Tibial nerve (tissue), 4 donors: ENCODE measurements at places on chromosomes 6 and 20. TPM values are rescaled to one million over a fixed set of nuclear protein-coding genes. Genes with fewer than 3 reads are reported as not detected.
A peak's percentile ranks its signal among the peaks of the same experiment; 100 is the strongest.

The EZR gene
- 83.7 TPM for total RNA-seq

- H3K36me3 ChIP-seq: no peaks in the 10 kb centered on the region
- no peak overlapping the region for H3K4me3 ChIP-seq
- H3K27me3 ChIP-seq: no peaks in the 10 kb centered on the region
- no peak overlapping the region for H3K27ac ChIP-seq
- no peak for DNase-seq
- no peaks in the 10 kb centered on the region for H3K4me1 ChIP-seq
These were observed 7.3 kb downstream of the THEMIS start for GRCh38 chr6:127893541-127893940.

DNA sequence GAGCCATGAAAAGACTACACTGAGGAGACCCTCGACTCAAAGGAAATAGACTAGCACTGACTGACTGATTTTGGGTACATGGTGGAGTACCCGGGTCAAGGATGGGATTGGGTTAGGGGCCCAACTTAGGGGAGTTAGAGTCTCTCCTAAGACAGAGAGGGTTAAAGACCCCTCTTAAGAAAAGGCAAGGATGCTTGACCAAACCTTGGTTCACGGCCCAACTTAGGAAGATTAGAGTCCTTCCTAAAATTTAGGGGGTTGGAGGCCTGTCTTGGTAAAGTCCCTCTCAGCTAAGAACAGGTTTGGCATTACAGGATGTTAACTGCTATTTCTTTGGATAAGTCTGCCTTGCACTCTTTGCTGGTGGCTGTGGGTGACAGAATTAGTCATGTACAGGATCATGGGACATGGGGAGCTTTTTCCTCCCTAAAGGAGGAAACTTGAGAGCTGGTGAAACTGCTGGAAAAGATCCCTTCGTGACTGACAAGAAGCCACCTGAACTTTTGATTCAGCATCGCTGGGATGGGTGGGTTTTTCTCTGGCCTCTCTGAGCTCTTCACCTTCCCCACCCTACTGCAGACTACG, 12.3 kb upstream of the SLC22A16 start:
- no peaks in the 10 kb centered on the region for H3K4me1 ChIP-seq
- no peaks in the 10 kb centered on the region for H3K36me3 ChIP-seq
- H3K27me3 ChIP-seq: no peaks in the 10 kb centered on the region

GRCh38 chr20:22374678-22375590, 209.4 kb downstream of the FOXA2 start:
- DNase-seq: no peak
- H3K4me3 ChIP-seq: no peak overlapping the region
- H3K4me1 ChIP-seq: no peaks in the 10 kb centered on the region
- H3K36me3 ChIP-seq: no peaks in the 10 kb centered on the region

The DOK5 gene
- total RNA-seq: 5.4 TPM

DNA sequence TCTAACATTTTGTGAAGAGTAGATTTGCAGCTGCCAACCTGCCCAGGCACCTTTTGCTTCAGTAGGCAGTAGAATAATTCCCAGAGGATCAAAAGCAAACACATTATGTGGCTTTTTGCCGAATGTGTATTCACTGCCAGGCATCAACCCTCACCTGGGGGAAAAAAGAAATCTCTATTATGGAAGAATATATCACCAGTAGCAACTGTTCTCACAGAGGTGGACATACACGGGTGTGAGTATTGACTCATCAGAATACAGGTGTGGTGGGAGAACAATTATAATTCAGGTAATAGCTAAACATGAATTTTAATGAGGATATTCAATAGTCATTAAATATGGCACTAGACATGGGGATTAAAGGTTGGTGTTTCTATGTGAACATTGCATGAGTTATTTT, 910.7 kb downstream of the TFAP2A start:
- no peaks in the 10 kb centered on the region for H3K4me1 ChIP-seq
- H3K27ac ChIP-seq: no peak overlapping the region
- no peak overlapping the region for H3K4me3 ChIP-seq

- H3K4me1 ChIP-seq: peaks cover 5% of the 10 kb centered on the region
- H3K27me3 ChIP-seq: no peaks in the 10 kb centered on the region
- DNase-seq: no peak
These were observed 39.4 kb downstream of the PDE7B start for GRCh38 chr6:135890876-135891275.

- H3K4me1 ChIP-seq: peaks cover 19% of the 10 kb centered on the region
- H3K27me3 ChIP-seq: no peaks in the 10 kb centered on the region
- no peak for DNase-seq
These were observed 253.2 kb downstream of the PLCB1 start for GRCh38 chr20:8385247-8385646.

GRCh38 chr20:34542439-34542838, 16.1 kb upstream of the MAP1LC3A start:
- no peaks in the 10 kb centered on the region for H3K27me3 ChIP-seq
- H3K4me3 ChIP-seq: no peak overlapping the region
- H3K36me3 ChIP-seq: peaks cover 60% of the 10 kb centered on the region
- H3K4me1 ChIP-seq: no peaks in the 10 kb centered on the region
- H3K27ac ChIP-seq: peak overlapping the region; percentile 6
- DNase-seq: no peak

GRCh38 chr20:53128004-53128403, 155.8 kb downstream of the TSHZ2 start:
- no peaks in the 10 kb centered on the region for H3K4me1 ChIP-seq
- H3K36me3 ChIP-seq: no peaks in the 10 kb centered on the region
- H3K27ac ChIP-seq: no peak overlapping the region
- no peak for DNase-seq
- H3K4me3 ChIP-seq: no peak overlapping the region
- no peaks in the 10 kb centered on the region for H3K27me3 ChIP-seq

The MEI4 gene
- not detected for total RNA-seq

- H3K27me3 ChIP-seq: no peaks in the 10 kb centered on the region
- H3K36me3 ChIP-seq: no peaks in the 10 kb centered on the region
- no peak overlapping the region for H3K4me3 ChIP-seq
- no peak overlapping the region for H3K27ac ChIP-seq
These were observed 269.0 kb downstream of the UST start for GRCh38 chr6:149015535-149016525.

The SLC12A5 gene
- not detected for total RNA-seq

The ADTRP gene
- not detected for total RNA-seq

DNA sequence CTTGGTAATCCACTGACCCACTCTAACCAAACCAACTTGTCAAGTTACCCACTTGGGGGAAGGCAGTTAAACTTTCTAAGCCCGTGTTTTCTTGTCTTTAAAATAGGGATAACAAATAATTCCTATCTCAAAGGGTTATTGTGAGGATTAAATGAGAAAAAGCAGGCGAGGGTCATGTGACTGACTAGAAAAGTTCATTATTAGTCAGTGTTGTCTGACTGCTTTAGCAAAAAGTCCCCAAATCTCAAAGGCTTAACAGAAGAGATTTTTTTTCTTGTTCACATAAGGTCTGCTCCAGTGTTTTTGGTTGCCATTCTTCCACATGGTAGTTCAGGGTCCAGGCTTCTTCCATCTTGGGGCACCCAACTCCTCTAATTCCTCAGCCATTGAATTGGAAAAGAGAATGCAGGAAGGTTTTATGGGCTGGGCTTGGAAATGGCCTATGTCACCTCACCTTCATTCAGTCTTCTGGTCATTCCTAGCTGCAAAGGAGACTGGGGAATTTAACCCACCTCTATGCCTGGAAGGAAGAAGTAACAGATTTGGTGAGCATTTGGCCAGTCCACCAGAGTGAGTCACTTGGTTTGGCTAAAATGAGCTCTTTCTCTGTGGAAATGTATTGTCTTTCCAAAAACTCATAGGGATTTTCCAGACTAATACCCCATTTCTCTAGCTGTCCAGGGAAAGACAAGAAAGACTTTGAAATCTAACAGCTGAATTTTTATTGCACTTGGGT, 77.0 kb downstream of the CAP2 start:
- H3K27ac ChIP-seq: no peak overlapping the region
- no peaks in the 10 kb centered on the region for H3K4me1 ChIP-seq
- no peaks in the 10 kb centered on the region for H3K36me3 ChIP-seq
- DNase-seq: no peak

The SAMD10 gene
- 1.3 TPM for total RNA-seq

- H3K4me1 ChIP-seq: peaks cover 23% of the 10 kb centered on the region
- peaks cover 5% of the 10 kb centered on the region for H3K36me3 ChIP-seq
- peak within 1 kb of the TSS; percentile 82 for H3K4me3 ChIP-seq
These were observed at the start of gene PRRC2A for GRCh38 chr6:31620586-31621319. Gene PRRC2A, plus strand, starts transcription at chr6:31620715. Its CDS starts 2,075 bp downstream, at chr6:31622790.

DNA sequence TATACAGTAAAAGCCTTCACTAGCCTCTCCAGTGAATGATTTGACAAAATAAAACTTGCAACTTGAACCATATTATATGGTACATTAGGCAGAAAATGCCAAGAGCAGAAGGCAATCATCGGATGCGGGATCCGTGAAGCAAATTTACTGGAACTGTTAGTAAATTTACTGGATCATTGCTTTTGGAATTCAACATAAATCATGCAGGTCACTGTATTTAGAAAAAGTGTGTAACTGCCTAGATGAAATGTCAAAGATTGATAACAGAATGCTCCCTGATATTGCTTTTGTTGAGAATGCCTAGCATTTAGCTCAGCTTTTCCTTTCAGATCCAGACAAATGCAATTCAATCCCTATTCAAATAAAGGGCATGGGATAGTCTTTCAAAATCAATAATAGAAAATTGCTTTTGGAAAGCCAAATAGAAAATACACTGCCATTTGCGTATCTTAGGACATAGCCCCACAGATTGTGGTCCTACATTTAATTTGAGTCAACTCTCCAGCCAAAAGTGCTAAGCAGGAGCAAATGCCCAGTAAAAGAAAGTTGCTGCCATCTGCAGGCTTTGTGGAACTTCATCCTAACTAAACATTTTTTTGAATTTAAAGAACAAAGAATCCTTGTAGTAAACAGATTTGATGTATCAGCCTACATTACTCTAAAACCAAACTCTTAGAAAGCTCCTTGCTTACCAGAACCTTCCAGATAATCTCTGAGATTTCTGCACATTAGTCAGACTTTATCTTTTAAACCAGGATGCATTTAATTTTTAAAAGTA, 109.5 kb upstream of the HSF2 start:
- DNase-seq: no peak
- H3K4me3 ChIP-seq: no peak overlapping the region
- no peaks in the 10 kb centered on the region for H3K4me1 ChIP-seq
- H3K36me3 ChIP-seq: no peaks in the 10 kb centered on the region
- no peak overlapping the region for H3K27ac ChIP-seq

GRCh38 chr6:123550052-123550617, 86.6 kb downstream of the TRDN start:
- H3K27ac ChIP-seq: no peak overlapping the region
- no peaks in the 10 kb centered on the region for H3K36me3 ChIP-seq
- no peaks in the 10 kb centered on the region for H3K27me3 ChIP-seq
- H3K4me3 ChIP-seq: no peak overlapping the region
- no peaks in the 10 kb centered on the region for H3K4me1 ChIP-seq

- H3K36me3 ChIP-seq: no peaks in the 10 kb centered on the region
- H3K27ac ChIP-seq: no peak overlapping the region
- H3K4me3 ChIP-seq: no peak overlapping the region
- H3K27me3 ChIP-seq: no peaks in the 10 kb centered on the region
- H3K4me1 ChIP-seq: no peaks in the 10 kb centered on the region
These were observed 57.6 kb downstream of the TENT5A start for GRCh38 chr6:81694855-81695254.

The HLA-DQB1 gene
- total RNA-seq: 0.90 TPM

GRCh38 chr6:47096211-47096895, 54.2 kb upstream of the ADGRF1 start:
- H3K36me3 ChIP-seq: no peaks in the 10 kb centered on the region
- H3K4me3 ChIP-seq: no peak overlapping the region
- H3K27me3 ChIP-seq: no peaks in the 10 kb centered on the region
- DNase-seq: no peak

The HINT3 gene
- total RNA-seq: 20.1 TPM

The FAM184A gene
- total RNA-seq: 10.9 TPM

GRCh38 chr6:157755032-157755745, 67.9 kb upstream of the SNX9 start:
- peak overlapping the region; percentile 55 for H3K27ac ChIP-seq
- no peaks in the 10 kb centered on the region for H3K36me3 ChIP-seq
- peaks cover 20% of the 10 kb centered on the region for H3K4me1 ChIP-seq
- no peaks in the 10 kb centered on the region for H3K27me3 ChIP-seq
- no peak for DNase-seq

GRCh38 chr20:56566621-56567020, 33.6 kb downstream of the FAM209B start:
- H3K27me3 ChIP-seq: no peaks in the 10 kb centered on the region
- H3K4me3 ChIP-seq: no peak overlapping the region
- H3K36me3 ChIP-seq: no peaks in the 10 kb centered on the region
- no peak overlapping the region for H3K27ac ChIP-seq
- no peaks in the 10 kb centered on the region for H3K4me1 ChIP-seq

The FARS2 gene
- total RNA-seq: 26.1 TPM

The HAO1 gene
- not detected for total RNA-seq

- H3K27me3 ChIP-seq: no peaks in the 10 kb centered on the region
- H3K4me3 ChIP-seq: no peak overlapping the region
- H3K27ac ChIP-seq: peak overlapping the region; percentile 80
- peaks cover 28% of the 10 kb centered on the region for H3K4me1 ChIP-seq
- no peaks in the 10 kb centered on the region for H3K36me3 ChIP-seq
These were observed 1163.6 kb upstream of the CITED2 start for GRCh38 chr6:140537834-140538705.

The MAK gene
- not detected for total RNA-seq

DNA sequence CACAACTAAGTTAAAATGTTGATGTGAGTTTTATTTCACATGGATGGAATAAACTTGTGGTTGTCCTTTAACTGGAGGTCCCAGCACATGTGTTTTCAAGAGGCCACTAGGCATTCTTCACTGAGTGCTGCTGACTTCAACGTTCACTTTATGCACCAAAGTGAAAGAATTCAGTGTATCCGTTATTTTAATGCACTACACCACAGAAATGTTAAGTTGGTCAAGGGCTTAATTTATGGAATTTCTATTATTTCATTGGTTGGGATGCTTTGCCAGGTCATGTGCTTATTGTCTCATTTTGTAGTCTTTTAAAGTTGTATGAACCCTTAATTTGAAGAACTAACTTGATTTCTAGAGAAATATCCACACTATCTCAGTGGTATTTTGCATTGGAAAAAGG, 106.4 kb downstream of the PPP1R14C start:
- no peaks in the 10 kb centered on the region for H3K27me3 ChIP-seq
- no peak overlapping the region for H3K27ac ChIP-seq
- no peak overlapping the region for H3K4me3 ChIP-seq
- H3K36me3 ChIP-seq: no peaks in the 10 kb centered on the region
- no peaks in the 10 kb centered on the region for H3K4me1 ChIP-seq

DNA sequence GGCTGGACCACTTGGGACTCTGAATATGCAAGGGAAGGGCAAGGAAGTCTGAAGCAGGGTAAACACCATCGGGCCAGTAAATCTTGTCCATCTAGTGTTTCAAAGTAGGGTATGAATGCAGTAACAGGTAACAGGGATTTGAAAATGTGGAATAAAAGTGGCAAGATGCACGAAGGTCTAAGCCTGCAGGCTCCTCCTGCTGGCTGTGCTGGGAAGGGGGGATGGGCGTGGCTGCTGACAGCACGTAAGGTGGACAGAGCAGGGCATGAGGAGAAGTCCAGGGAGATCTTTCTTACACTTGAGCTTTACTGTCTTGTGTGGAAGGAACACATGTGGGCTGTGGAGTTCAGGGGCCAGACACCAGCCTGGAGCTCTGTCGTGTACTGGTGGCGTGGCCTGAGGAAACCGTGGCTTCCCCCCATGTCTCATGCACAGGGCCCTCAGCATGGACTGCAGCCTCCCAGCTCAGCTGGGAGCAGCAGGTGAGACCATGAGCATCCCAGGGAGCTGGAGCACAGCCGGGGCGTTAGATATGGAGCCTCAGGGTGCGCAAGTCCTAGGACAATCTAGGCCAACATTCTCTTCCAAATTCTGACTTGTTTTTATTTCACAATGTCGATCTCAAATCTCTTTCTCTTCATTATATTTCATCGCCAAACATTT, 84.5 kb downstream of the SLC22A23 start:
- DNase-seq: no peak
- no peak overlapping the region for H3K27ac ChIP-seq
- no peaks in the 10 kb centered on the region for H3K36me3 ChIP-seq
